ENCODE measurements at places on chromosomes 11 and 22.

DNA sequence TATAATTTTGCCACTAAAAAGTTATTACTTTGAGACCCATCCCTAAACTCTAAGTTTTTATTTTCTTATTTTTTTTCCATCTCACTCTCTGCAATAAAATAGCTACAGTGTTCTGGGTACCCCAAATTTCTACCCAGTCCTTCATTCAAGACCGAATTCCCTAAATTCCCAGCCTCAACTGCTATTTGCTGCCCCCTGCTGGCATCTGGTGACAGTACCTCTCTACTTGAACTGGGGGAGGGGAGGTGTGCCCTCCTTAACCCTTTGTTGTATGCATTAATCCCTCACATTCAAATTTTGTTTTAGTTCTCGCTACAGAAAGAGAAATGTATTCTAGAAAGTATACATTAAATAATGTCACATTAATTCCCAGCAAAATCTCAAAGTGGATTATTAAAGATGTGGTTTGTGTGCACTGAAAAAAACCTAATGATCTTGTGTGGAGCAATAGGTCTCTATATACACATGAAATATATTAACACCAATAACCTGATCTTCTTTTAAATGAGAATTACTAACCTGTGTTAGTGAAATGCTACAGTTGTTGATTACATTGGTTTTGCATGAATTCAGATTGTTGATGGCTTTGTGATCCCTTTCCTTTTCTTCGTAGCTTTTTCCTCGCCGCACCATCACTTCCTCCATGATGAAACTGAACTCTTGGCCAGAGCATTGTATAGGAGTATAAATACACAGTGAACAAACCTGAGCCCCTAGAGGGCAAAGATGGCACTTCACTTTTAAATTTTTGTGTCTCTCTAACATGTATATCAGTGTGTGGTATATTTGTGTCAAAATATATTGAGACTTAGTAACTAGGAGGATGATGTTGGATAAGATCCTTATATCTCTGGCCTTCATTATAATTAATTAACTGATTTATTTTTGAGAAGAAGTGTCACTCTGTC, 590.0 kb downstream of the METTL15 start:
- DNase-seq: peak; percentile 26

- DNase-seq: peak; percentile 94
Measured at GRCh38 chr11:11973361-11973800, 35.0 kb downstream of the DKK3 start.

DNA sequence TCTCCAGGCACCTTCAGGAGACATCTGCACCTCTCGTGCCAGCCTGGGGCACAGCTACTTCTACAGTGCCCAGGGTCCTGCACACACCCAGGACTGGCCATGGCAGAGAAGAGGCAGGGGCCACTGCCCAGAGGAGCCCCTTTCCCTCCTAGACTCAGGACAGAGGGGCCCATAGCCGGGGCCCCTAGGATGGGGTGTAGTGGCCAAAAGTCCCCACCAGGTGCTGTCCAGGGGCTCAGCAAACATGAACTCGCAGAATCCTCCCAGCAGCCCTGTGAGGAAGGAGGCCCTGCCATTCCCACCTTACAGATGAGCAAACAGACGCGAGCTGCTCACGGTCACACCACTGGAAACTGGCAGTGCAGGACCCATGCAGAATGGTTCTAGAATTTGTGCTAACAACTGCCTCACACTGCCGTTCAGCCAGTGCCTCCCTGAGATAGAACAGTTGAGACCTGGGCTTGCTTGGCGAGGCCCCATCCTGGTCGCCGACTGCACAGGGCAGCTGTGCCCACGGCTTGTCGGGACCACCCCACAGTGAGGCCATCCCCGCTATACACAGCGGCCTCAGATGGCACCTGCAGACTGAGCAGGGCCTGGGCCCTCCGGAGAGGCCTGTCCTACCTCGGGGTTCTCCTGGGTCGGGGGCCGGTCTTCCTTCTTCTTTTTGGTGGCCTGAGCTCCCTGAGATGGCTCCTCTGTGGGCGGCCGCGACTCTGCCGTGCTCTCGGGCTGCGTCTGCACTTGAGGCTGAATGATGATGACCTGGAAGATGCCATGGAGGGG, 96.4 kb downstream of the PHF21B start:
- no peak for DNase-seq

- no peak for DNase-seq
Measured at GRCh38 chr11:82732348-82732733, 1.3 kb downstream of the FAM181B start.

GRCh38 chr22:48736593-48737460, 1090.8 kb downstream of the BRD1 start:
- no peak for DNase-seq

GRCh38 chr11:133895061-133895479, 49.8 kb upstream of the SPATA19 start:
- DNase-seq: no peak

- DNase-seq: no peak
Measured at GRCh38 chr22:28857288-28857687, 26.1 kb upstream of the ZNRF3 start.

DNA sequence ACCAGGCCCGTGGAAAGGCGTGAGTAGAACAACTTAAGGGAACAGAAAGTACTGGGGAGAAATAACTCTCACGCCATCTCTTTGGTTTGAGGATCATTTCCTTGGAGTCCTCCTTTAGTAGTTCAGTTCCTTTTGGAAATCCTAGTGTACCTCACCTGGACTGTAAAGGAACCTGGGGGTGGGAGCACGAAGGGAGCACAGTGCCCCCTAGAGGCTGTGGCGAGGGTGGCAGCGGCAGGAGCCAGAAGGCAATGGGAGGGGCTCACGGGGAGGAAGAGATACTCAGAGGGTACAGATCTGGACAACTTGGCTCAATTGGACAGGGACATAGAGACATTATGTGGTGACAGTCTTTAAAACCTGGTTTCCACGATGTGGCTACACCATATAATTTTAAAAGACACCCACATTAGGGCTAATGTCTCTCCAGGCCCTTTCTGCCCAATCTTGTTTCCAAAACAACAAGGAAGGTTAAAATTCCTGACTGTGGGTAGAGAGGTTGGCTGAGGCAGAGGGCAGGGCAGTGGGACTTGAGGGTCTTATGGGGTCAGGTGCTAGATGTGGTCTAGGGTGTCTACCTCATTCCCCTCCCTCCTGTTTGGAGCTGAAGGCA, 87.0 kb downstream of the CSNK2A3 start:
- peak; percentile 30 for DNase-seq

DNA sequence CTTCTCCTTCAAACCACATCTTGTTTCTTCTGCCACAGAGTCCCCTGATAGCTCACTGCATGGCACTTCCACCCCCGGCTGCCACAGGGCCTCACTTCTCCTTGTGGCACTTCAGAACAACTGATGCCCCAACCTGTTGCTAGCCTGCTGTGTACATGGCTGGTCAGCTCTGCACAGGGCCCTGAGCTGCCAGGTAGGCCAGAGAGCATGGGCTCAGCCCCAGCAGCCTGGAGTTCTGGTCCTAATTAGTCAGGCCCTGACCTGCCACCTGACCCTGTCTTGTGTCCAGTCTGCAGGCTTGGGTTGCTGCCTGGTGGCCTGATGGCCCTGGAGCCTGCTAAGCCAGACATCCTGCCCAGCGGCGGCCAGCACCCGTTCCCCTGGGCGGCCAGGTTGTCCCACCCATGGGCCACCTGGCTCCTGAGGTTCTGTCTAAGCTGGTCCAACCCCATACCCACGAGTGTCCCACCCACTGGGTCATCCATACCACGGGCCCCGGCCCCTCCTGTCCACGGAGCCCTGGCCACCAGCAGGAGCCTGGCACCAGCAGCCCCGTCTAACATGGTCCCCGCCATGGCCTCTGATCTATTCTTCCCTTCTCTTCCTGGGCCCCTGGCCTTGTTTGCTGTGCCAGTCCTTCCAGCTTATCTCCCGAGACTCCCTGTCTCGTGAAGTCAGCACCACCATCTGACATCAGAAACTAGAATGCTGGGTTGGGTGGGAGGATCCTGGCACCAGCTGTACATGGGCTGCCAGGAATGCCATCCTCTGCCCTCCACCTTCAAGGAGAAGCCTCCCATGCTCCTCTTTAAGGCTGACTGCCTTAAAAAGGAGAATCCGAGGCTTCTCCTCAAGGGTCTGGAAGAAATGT, 3.1 kb upstream of the CERK start:
- no peak for DNase-seq

- DNase-seq: peak; percentile 60
Measured at GRCh38 chr11:94511932-94512781, at the start of gene C11orf97. C11orf97 (plus strand) TSS chr11:94512461; CDS start chr11:94512529, 68 bp downstream.

DNA sequence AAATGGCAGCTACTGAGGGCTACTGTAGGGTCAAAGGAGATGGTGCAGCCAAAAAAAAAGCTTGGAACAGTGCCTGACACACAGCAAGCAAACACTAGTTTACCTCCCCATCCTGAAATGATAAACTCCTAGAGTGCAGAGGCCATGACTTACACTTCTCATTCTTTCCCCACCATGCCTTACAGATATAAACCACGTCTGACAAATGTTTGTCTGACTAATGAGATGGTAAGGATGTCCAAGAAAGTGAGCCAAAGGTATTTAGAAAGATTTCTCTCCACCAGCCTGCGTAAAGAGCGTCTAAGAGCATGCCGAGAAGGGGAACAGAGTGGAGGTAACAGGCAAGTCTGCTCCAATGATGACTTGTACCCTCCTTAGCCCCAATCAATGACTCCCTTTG, 99.0 kb downstream of the LARGE1 start:
- no peak for DNase-seq

DNA sequence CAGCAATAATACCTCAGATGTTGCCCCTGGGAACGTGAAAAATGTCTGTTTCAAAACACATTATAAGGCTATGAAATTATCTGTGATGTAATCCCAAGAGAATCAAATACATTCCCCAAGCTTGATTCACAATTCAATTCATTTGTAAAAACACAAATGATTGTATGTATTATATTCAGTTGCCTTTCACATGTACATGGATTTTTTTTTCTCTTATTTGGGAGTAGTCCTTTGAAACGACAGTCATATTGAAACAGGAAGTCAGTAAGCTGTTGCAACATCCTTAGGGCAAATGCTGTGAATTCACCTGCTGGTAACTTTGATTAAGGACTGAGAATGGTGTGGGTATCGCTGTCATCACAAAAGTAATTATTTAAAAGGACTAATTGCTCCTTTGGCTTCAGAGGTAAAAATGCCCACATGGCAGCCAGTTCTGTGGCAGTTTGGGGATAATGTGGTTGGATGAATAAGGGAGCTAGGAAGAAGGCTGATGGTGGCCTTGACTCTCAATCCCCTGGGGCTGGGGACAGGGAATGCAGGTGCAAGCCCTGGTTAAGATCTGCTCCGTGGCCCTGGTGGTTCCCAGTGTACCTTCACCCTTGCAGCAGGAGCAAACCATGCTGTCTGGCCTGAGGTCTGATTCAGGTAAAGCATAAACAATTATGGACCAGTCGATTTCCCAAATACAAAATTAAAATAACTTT, 13.2 kb downstream of the EHF start:
- peak; percentile 22 for DNase-seq

DNA sequence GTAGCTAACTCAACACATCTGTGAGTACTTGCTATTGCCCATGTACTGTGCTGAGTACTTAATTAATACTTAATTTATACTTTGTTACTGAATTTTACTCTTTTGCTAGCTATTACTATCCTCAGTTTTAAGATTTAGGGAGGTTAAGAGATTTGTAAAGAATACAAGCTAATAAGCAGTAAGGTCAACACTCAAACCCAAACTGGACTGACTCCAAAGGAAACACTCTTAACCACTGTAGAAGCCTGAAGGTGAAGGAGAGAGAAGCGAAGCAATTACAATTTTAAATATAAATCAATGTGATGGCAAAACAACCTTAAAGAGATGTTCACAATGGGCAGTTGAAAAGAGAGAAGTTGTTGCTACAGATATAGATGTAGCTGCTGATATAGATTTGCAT, 204.5 kb downstream of the GUCY1A2 start:
- no peak for DNase-seq

DNA sequence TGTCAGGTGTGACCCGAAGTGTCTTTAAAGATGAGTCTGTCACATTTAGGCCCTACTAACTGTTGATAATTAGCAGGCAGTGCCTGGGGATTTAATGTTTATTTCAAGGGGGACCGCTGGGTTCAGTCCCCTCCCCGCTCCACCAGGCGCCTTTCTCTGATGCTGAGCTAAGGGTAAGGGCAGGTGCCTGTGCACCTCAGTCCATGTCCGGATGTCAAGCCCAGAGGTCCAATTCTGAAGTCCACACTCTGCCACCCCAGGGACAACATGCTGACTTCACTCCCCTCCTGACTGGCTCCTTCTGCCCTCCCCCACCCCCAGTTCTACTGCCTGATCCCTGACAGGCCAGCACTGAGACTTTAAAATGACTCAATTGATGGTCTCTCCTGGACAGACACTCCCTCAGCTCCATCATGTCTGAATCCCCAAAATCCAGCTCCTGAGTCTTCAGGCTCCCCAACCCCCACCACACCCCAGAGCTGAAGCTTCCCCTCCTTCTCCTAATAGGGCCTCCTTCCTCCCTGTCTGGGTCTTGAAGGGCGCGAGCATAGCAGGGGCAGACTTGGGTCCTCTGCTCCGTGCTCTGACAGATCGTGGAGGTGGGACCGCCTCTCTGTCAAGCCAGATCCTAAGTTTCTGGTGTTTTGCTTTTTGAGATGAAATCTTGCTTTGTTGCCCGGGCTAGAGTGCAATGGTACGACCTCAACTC, 49.8 kb upstream of the ANO1 start:
- DNase-seq: no peak

GRCh38 chr11:16935518-16936302, 78.5 kb downstream of the PLEKHA7 start:
- DNase-seq: peak; percentile 27

GRCh38 chr11:14357881-14358728, 878 bp downstream of the RRAS2 start:
- DNase-seq: peak; percentile 77

GRCh38 chr22:27419473-27419872, 382.1 kb downstream of the MN1 start:
- DNase-seq: no peak

GRCh38 chr11:27717377-27717776, 17.1 kb upstream of the BDNF start:
- no peak for DNase-seq

DNA sequence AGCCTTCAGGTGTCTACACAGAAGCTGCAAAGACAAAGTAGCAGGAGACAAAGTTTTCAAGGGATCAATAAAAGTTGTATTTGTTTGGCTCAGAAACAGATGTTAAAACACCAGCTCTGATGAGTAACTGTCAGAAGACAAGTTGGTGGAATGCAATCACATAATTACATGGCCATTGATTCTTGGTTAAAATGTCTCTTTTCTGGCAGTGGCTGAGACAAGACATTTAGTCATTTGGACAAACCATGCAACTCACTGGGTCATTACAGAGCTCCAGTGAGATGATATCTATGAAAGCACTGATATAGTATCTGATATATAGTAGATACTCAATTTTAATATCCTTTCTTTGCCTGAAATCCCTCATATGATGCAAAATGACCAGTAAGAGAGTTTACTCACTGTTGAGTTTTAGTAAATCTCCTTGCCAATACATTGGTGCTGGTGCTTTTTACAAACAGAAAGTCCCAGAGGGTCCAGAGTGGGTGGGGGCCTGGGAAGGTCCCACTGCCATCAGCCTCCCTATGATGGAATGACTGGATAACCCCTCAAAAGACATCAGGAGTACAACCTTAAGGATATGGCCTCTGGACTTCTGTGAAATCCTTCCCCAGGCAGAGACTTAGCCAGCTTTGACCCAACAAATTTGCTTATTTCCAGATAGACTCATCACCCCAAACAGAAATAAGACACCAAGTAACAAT, 95.0 kb downstream of the SLC1A2 start:
- no peak for DNase-seq

GRCh38 chr11:33829430-33830141, 55.3 kb upstream of the FBXO3 start:
- DNase-seq: peak; percentile 75

GRCh38 chr11:121367844-121368225, 75.3 kb downstream of the SC5D start:
- DNase-seq: no peak
